ENCODE measurements at places on chromosomes 1 and 21.
A peak's percentile ranks its signal among the peaks of the same experiment; 100 is the strongest.

- DNase-seq = no peak
Measured at GRCh38 chr1:76723949-76724348, 143.3 kb upstream of the ST6GALNAC5 start.

GRCh38 chr1:201364808-201365105, 12.7 kb downstream of the TNNT2 start:
- no peak for DNase-seq

DNA sequence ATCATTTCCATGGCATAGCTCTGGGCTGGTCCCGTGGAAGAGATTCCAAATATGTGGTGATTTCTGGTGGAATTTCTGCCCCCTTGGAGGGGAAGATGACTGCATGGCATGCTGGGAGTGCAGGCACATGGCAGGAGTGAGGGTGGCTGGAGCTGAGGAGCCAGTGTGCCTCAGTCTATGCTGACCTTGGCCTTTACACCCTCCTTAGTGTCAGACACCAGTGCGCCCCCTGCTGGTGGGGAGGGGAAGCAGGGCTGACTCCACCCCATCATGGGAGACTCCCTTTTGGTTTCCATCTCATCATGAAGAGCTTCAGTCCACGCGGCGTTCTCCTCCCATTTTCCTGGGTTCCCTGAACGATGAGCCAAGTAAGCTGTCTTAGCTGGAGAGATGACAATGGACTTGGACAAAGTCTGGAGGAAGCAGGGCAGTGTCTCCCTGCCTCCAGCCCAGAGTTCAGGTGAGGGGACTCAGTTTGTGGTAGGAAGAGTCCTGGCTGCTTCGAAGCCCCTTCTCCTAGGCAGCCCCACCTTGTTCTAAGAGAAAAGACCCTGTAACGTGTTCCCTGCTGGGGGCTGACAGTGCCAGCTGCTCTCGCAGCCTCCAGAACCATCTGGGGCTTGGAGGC, 10.3 kb downstream of the ALX3 start:
- DNase-seq = peak; percentile 59

- no peak for DNase-seq
Measured at GRCh38 chr1:248696774-248697173, 5.8 kb downstream of the OR14I1 start.

- peak; percentile 46 for DNase-seq
Measured at GRCh38 chr1:47436979-47437446, 831 bp upstream of the FOXD2 start.

GRCh38 chr1:234479310-234479559, 256 bp upstream of the TARBP1 start:
- no peak for DNase-seq

- no peak for DNase-seq
Measured at GRCh38 chr1:45348020-45348419, 7.8 kb upstream of the MUTYH start.

DNA sequence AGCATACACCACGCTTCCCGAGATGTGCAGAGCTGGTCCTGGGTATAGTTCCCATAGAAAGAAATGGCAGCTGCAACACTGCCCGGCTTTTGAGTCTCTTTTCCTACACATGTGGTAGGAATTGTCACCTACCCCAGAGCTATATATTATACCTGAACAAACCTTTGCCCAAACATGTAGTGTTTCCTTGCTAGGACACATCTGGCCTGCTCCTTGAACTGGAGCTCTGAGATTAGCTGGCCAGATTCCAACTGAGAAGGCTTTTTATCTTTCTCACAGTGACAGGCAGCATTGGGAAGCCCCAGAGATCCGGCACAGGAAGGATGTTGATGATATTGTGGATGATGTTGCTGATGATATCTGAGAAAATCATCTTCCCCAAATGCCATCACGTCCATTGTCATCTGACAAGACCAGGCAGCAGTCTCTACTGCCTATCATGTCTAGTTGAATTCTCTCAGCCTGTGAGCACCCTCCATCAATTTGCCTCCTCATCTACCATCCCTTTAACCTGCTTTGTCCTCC, 115.0 kb upstream of the SMYD2 start:
- no peak for DNase-seq

GRCh38 chr1:44316231-44316759, 38.8 kb downstream of the ERI3 start:
- no peak for DNase-seq

- DNase-seq = no peak
Measured at GRCh38 chr1:10594595-10595223, 120.0 kb downstream of the PEX14 start.

GRCh38 chr1:231125972-231126580, 35.8 kb upstream of the TRIM67 start:
- DNase-seq = no peak

DNA sequence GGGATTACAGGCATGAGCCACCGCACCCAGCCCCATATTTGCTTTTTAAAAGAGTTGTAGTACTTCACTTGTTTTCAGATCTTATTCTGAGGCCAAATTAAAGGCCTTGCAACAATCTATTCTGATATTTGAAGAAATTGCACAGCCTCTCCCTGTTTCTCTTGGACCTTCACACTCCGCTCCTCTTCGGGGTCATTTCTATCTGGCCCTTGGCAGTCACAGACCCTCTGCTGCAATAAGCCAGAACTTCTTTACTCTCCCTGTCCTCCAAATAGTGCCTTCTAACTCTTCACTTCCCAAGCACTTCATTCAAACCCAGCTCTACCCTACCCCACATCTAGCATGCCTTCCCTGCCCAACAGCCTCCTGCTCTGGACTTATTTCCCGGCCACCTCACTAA, 110.7 kb downstream of the LAMC2 start:
- DNase-seq = no peak

- DNase-seq = no peak
Measured at GRCh38 chr1:195663549-195664280, 944.5 kb downstream of the KCNT2 start.

GRCh38 chr1:219088778-219089557, 84.7 kb upstream of the LYPLAL1 start:
- no peak for DNase-seq

- DNase-seq = no peak
Measured at GRCh38 chr1:228802386-228803220, 67.3 kb downstream of the RHOU start.

DNA sequence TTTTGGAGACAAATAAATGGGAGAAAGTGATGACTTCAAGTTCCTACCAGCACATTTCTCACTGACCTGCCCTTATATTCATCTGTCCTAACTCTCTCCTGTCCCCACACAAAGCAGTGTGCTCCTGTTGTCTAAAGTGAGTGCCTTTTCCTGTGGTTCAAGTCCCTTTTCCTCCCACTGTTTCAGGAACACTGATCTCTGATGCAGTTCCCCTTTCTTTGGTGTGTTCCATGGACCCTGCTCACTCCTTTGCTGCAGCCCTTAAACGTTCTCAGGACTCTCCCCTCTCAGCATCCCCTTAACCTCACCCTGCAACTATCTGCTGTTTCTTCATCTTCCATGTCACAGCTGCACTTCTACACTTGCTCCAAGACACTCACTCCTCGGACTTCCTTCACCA, 195.8 kb upstream of the ETV3 start:
- DNase-seq = no peak

DNA sequence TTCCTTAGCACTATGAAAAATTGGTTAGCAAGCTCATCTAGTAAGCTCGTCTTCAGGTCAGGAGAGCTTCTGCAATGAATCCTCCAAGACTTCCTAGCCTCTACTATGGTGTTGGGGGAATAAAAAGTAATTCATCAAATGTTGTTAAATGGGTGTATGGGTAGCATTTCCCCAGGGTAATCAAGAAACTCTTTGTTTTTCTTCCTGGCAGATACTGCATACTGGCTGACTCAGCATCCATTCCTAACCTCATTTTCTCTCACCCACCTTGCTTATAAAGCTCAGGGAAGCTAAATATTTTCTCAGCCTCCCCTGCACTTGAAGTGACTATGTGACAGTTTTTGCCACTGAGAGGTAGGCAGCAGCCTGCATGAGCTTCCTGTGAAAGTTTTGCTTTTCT, 83.4 kb downstream of the MAB21L3 start:
- DNase-seq = no peak

DNA sequence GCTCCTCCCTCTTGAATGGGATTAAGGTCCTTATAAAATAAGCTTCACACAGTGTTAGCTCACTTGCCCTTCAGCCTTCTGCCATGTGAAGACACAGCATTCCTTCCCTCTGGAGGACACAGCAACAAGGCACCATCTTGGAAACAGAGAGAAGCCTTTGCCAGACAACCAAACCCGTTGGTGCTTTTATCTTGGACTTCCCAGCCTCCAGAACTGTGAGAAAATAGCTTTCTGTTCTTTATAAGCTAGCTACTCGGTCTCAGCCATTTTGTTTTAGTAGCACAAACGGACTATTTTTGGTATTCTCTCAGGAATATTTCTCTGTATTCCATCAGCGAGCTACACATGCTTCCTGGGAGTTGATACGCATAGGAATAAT, 58.6 kb upstream of the IRF2BP2 start:
- no peak for DNase-seq

DNA sequence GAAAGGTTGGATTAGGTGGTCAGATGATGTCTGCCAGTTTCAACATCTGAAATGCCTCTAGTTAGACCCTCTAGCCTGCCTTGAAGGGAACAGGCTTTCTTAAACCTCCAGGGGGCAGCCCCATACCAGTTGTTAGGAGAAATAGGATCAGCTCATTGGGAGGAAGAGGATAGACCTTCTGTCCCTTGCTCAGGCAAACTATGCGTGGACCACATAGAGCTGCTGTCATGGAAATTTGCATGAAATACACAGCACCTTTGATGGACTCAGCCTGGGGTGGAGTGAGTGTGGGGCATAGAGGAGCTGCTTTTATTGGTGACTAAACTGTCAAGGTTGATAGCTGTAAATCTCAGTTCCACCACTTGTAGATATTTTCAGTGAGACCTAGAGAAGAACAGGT, 38.4 kb upstream of the SPAG17 start:
- no peak for DNase-seq

DNA sequence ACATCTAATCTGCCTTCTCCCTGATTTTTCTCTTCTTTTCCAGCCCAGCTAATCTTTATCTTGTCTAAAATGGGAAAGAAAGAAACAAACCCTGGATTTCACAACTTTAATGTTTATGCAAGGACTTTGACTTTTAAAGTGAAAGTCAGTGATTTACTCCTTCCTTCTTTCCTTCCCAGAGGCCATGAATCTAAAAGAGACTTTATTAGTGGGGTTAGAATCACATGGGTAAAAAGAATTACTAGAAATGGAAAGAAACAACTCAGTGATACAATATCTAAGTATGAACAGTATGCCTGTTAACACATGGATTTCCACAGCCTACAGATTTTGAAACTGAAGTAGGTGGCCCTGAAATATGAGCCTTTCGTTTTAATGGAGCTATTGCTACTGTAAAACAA, 59.8 kb upstream of the KCNK2 start:
- DNase-seq = no peak

GRCh38 chr1:39574646-39575045, 1.9 kb downstream of the PABPC4 start:
- no peak for DNase-seq

DNA sequence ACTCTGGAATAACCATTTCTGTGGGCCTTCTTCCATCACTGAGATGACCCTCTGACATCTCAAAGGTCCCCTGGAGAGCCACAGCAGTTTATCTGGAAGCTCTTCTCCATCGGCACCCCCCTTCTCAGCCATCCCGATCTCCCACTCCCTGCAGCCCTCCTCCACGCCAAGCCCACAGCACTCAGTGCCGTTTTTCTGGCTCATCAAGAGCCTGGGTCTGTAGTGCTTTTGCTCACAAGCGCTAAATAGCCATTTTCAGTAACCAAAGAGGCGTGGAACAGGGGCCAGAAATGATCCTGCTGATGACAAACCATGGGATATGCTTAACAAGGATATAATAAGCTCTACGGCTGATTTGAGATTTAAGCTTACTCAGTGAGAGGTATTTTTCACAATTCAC, 17.6 kb downstream of the SEC16B start:
- DNase-seq = no peak

DNA sequence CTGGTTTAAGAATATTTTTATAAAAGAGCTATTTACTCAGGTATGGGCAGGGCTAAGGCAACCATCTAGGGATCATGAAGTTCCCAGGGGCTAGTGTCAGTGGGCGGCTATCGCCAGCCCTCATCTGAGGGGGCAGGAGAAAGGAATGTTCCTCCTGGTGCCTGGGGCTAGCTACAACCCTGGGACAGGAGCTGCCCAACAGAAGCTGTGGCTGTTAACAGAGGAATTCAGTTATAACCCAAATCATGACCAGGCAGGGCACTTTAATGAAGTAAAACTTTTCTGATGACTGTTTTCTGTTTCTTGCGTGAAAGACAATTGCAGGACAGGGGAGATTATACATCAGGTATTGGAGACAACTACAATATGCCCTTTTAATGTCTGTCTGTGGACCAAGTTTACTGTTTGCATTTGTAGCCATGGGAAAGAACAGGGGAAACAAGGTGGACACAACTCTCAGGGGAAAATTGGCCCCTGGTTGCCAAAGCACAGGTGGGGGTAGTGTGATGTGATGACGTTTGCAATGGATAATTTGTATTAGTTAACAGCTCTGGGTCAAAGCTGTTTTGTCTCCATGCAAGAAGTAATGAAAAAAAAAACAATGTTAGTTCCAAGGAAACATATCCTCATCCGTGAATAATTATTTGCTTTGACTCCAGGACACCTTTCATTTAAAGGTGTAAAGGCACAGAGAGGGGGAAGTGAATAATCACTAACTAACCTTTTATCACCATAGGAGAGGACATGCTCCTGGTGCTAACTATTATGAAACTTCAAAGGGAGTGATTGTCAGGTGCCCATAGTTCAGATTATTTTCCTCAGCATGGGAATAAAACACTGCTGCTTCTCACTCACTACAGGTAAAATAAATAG, 105.2 kb downstream of the TSEN15 start:
- no peak for DNase-seq

- peak; percentile 8 for DNase-seq
Measured at GRCh38 chr1:175717610-175718540, 25.5 kb downstream of the TNR start.

DNA sequence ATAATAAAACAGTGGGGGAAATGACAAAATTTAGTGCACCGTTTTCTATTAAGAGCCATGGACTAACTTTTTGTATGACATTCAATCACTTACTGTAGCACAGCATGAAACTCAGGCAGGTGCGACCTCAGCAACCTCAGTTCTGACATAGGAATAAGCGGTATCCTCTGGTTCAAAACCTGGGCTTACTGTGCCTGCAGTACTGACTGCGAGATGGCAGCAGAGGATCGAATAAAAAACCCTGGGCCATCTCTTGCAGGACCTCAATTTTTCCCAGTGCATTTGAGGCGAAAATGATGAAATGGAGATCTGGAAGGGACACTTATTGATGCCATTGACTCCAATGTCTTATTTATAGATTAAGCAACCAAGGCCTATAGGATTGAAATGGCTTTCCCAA, 214.7 kb downstream of the ADGRL2 start:
- no peak for DNase-seq

DNA sequence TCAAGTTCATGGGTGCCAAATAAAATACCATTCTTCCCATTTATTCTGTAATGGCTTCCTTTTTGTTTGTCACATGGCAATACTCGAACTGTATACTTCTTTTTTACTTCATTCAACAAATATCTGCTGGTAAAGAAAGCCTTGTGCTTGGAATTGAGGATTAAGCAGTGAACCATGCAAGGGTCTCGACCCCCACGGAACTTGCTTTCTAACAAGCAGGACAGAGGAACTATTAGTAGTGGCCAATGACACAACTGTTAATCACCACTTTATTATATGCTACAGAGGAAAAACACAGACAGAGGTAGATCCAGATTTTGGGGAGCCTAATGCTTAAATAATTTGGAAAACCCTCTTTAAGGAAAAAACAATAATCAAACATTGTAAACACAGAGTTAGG, 542.2 kb downstream of the DPYD start:
- DNase-seq = no peak

- no peak for DNase-seq
Measured at GRCh38 chr1:220339581-220339980, 67.3 kb upstream of the RAB3GAP2 start.

Measured in GM12891 (cell line).